Lung microvascular endothelial cell (primary cell): ENCODE measurements at places on chromosomes 13 and 19. TPM values are rescaled to one million over a fixed set of nuclear protein-coding genes. Genes with fewer than 3 reads are reported as not detected.

DNA sequence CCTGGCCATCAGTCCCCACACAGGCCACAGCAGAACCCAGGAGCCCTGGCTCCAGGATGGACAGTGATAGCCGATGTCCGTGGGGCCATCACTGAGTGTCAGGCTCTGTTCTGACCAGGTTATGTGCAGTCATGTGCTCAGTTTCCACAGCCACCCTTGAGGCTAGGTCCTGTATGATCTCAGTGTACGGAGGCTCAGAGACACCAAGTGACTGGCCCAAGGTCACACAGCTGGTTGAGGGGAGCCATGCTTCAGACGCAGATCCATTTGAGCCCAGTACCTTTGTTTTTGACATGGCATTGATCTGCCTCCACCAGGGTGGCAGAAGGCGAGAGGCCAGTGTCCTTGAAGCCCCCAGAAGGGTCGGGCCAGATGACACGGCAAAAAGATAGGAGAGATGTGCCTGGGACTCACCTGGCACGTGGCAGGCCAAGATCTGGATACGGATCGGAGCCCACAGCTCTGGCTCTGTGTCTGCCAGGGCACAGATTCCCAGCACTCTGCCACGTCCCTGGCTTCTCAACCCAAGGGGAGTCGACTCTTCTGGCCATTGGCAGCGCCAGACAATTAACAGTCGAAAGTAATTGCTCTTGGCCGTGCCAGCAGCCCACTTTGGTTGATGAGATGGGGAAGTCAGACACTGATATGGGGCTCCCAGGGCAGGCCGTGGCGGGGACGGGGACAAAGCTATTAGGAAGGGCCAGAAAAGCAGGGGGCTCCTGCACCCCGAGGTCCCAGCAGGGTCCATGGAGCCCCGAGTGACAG, 15.6 kb downstream of the EVI5L start:
- no peak for DNase-seq

DNA sequence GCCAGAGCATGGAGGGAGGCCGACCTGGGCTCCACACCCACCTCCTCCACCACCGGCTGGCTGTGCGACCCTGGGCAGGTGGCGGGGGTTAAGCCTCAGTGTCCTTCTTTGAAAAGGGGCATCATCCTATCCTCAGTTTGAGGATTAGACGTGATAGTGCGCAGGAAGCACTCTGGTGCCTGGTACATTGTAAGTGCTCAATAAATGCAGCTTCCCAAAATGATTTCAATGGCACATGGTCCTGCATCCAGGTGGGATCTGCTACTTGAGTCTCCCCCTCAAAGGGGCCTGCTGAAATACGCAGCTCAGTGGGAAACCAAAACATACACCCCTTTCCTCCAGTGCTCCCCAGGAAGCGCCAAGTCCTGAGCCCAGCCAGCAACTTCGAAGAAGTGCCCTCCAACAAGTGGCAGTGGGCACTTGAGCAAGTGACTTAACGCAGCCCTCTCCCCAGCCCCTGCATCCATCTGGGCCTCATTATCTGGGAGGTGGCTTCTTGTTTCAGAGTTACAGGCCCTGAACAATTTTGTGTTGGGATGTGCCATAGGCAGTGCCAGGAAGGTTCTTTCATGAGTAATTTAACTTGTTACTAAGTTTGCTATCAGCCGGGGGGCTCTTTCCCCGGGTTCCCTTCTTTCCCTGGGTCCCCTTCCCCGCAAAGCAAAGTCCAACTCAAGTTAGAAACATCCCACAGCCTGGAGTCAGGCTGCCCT, 17.9 kb downstream of the ACTN4 start:
- no peak for DNase-seq

GRCh38 chr13:89372193-89372592, 1701.0 kb downstream of the SLITRK5 start:
- DNase-seq: no peak

DNA sequence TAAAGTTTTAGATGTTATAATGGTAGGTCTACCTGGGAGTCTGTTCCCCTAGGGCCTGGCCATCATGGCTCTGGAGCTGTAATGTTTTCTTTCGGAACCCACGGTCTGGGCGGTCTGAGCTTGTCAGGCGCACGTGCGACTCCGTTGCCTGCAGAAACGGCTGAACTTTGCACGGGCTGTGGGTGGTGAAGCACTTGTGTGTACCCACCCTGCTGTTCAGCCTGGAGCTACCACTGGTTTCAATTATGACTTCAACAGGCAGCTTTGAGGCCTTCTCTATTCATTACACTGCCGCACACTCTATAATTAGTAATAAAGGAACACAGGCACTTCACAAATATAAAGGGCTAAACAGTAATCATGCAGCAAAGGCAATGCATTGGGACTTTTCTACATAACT, 6.0 kb downstream of the PCDH8 start:
- no peak for DNase-seq

GRCh38 chr19:14758816-14759215, 19.5 kb downstream of the ADGRE2 start:
- no peak for DNase-seq

- DNase-seq: no peak
Observed at GRCh38 chr13:91725646-91726045, 327.2 kb downstream of the GPC5 start.

Gene ZFP28
- total RNA-seq: 4.1 and 5.8 TPM in 2 replicates

Gene SPTBN4
- total RNA-seq: 0.22 TPM in 1 of 2 replicates, not detected in the other

Gene SPC24
- 14.3 and 35.7 TPM in 2 replicates for total RNA-seq
